Dermis blood vessel endothelial cell (primary cell): ENCODE measurements at places on chromosomes 4 and X. TPM values are rescaled to one million over a fixed set of nuclear protein-coding genes. Genes with fewer than 3 reads are reported as not detected.
A peak's percentile ranks its signal among the peaks of the same experiment; 100 is the strongest.

The BST1 gene
- 41.0 and 49.0 TPM in 2 replicates for total RNA-seq

The SPIN3 gene
- total RNA-seq = 4.2 and 5.8 TPM in 2 replicates

The CSN1S1 gene
- 0.09 TPM in 1 of 2 replicates, not detected in the other for total RNA-seq

The MPP1 gene
- total RNA-seq = 39.5 and 59.2 TPM in 2 replicates

The MBTPS2 gene
- 5.1 and 13.1 TPM in 2 replicates for total RNA-seq

DNA sequence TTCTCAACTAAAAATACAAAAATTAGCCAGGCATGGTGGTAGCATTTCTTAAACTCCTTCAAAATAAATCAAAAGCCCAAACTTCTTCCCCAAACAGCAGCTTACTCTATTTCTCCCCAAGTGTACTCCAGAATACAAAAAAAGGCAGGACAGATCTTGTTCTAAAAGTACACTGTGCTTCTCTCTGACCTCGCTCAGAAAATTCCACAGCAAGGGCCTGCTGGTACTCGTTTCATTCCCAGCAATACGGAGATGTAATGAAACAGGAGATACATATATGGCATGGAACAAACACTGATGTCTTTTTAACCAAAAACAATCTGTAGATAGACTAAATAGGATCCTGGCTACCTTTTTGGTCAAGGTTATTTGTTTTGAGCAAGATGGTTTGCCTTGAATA lies 25.2 kb downstream of the MAP7D2 start:
- no peak for DNase-seq

GRCh38 chrX:69320116-69320515 lies 154.9 kb upstream of the PJA1 start:
- DNase-seq = no peak

GRCh38 chr4:109548655-109549054 lies 11.4 kb upstream of the MCUB start:
- peak; percentile 98 for DNase-seq

- DNase-seq = no peak
Measured at GRCh38 chr4:8356856-8357255, 83.7 kb downstream of the ACOX3 start.

GRCh38 chr4:152117933-152118507 lies 357.2 kb upstream of the GATB start:
- DNase-seq = no peak
